Stomach (tissue), 19 donors: ENCODE measurements at places on chromosomes 1 and 21. TPM values are rescaled to one million over a fixed set of nuclear protein-coding genes. Genes with fewer than 3 reads are reported as not detected.

KCNA3 gene
- total RNA-seq = 0.73 TPM

SRP9 gene
- total RNA-seq = 144 TPM

DIO1 gene
- total RNA-seq = not detected

DNA sequence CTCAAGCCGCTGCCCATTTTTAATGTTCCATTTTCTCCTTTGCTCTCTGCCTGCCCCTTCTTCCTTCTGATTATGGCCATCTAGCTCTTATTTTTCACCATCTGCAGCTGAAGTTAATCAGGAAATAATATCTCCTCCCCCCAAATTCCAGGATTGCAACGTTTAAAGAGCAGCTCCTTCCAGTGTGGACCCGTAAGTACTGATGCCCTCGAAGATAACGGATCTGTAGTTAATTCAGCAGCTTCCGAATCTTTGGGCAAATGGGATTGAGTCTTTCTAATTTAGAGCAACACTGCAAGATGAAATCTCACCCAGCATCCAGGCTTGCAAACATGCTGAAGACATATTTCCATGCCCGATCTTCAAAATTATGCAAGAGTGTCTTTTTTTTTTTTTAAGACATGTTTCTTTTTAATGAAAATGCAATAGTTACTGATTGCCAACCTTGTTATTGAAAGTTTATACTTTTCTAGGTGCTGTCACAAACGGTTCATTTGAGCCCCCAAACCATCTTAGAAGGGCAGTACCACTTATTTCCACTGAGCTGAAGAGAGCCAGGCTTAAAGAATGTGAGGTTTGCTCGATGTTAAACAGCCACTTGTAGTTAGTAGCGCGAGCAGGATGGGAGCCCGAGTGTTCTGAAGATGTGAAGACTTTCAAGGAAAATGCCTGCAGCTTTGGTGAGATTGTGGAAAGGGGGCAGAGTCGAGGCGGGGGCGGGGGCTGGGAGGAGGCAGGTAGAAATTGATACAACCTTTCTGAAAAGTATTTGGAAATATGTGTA lies 10.9 kb upstream of the RCAN3 start:
- no peak for DNase-seq

DNA sequence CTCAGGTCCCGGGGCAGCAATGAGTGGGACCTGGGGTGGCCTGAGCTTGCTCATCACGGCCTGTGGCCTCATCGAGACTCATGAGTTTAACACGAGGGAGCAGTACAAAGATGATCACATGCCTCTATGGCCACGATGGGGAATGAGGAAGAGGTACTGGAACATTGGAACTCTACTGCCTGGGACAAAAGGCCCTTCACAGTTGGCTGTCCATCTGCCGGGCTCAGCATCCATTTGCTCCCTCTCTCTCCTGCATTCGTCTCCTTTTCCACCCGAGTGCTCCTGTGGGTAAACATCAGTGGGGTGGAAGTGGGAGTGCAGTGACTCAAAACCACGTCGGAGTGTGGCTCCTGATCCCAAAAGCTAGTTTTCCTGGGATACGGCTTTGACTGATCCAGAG lies 124.9 kb downstream of the KAZN start:
- DNase-seq = no peak

DNA sequence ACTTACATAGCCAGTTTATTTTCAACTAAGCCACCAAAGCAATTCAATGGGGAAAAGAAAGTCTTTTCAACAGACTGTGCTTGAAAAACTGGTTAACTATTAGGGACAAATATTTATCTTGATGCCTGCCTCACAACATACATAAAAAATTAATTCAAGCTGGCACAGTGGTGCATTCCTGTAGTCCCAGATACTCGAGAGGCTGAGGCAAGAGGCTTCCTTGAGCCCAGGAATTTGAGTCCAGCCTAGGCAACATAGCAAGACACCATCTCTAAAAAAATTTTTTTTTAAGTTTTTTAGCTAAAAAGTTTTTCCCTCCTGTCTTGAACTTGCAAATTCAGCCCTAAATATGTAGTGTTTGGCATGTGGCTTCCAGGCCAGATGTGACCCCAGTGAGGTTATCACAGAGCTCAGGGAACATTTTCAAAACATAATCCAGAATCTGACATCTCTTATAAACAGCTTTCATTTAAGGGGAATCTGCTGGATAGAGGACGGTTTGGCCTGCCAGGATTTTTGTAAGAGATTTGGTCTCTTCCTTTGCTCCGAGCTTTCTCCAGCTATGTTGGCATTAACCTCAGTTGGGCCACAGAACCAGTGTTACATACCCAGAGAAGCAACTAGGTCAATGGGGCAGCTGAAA lies 46.4 kb downstream of the COL6A1 start:
- DNase-seq = no peak

GRCh38 chr1:96596226-96596922 lies 125.2 kb upstream of the PTBP2 start:
- peak; percentile 46 for DNase-seq

- DNase-seq = peak; percentile 71
Measured at GRCh38 chr1:225881081-225881958, 860 bp downstream of the TMEM63A start.

DNA sequence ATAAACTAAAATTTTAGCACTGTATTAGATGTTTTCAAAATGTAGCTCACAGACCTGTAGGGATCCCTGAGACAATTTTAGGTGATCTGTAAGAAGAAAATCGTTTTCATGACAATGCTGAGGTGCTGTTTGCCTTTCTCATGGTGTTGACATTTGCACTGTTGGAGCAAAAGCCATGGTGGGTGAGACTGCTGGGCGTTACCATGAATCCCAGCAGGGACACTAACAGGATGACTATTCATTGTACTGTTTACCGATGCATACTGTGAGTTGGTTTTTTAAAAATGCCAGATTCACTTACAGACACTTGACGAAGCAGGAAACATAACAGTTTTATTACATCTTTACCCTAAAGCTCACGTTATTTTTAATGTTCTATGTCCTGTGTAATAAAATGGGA lies 468.5 kb downstream of the PCP4 start:
- DNase-seq = no peak

GRCh38 chr1:170776777-170777176 lies 112.8 kb downstream of the PRRX1 start:
- DNase-seq = peak; percentile 17

GRCh38 chr1:217105437-217105836 lies 382.2 kb upstream of the ESRRG start:
- DNase-seq = no peak

GRCh38 chr1:232598837-232599177 lies 31.1 kb downstream of the SIPA1L2 start:
- DNase-seq = no peak

- DNase-seq = no peak
Measured at GRCh38 chr1:184562806-184563205, 176.0 kb downstream of the C1orf21 start.

GRCh38 chr1:7121622-7121988 lies 336.4 kb downstream of the CAMTA1 start:
- DNase-seq = peak; percentile 86

DNA sequence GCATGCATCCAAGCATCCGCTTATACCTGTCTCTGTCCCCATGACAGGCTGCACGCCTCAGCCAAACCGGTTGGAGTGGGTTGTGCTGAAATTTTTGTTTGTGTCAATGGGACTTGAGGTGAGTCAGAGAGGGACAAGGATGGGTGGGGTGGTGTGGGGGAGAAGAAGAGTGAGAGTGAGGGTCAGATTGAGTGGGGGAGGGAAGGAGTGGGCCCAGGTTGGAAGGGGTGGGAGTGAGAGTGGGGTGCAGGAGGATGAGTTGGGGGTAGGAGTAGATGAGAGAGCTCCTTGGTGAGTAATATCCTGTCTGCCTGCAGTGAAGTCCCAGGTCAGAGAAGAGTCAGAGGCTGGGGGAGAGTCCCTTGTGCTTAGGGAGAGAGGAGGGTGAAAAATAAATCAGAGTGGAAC lies 3.3 kb upstream of the NECTIN4 start:
- DNase-seq = no peak
